ENCODE measurements at places on chromosomes 4 and X.

GRCh38 chrX:72245461-72246089, 6.7 kb upstream of the ERCC6L start:
- peak; percentile 6 for DNase-seq

- no peak for DNase-seq
Measured at GRCh38 chr4:187178587-187178986, 454.9 kb upstream of the FAT1 start.

- DNase-seq: no peak
Measured at GRCh38 chr4:86043755-86044592, 315.9 kb downstream of the MAPK10 start.

DNA sequence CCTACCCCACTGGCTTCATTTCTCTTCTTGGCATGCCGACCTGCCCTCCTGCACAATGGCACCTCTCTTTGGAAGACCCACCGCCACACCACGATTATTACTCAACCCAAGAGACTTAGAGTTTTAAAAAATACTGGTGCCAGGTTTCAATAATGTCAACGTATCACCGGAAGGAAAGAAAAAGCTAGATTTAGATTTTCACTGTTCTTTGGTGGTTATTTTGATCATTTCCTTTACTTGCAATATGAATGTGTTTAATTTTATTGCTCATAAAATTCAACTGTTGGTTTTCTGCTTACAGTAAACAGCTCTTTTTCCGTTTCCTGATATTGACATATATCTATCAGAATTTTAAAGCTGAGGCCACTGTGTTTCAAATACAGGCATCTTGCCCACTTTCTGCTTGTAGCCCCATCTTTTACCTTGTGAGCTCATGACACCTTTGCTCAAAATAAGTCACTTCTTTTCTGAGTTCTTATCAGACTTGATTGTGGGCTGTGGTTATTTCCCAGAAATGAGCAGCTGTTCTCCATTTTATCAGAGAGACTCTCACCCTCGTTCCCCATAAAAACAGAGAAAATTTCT, 439.1 kb downstream of the INPP4B start:
- DNase-seq: no peak

- peak; percentile 6 for DNase-seq
Measured at GRCh38 chrX:56248492-56248891, 16.3 kb downstream of the KLF8 start.

DNA sequence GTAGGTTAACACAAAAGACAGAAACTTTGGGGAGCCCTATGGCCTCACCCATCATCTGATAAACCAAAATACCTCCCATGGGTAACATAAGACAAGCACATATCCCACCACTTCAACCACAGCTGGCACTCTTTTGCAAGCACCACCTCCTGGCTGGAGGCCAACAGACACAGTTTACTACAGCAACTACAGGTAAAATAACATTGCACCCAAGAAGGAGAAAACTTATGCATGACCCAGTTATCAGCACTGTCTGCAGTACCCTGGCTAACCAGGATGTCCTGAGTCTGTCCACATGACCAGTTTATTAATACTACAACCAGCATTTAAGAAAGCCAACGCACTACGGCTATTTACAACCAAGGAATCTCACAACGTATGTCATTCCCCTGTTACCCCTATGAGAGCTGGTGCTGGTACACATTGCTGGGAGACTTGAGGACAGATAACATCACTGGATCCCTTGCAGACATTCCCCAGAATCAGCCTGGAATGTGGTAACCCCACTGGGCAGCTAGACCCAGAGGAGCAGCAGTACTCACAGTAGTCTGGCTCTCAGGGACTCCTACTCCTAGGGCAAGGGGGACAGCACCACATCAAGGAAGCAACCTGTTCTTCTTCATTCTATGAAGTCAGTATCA, 32.0 kb downstream of the ELF2 start:
- no peak for DNase-seq

- DNase-seq: no peak
Measured at GRCh38 chr4:77147079-77147782, 9.8 kb upstream of the CCNG2 start.

GRCh38 chr4:150090836-150091235, 12.6 kb downstream of the DCLK2 start:
- no peak for DNase-seq

GRCh38 chrX:11760958-11761357, 2.9 kb downstream of the MSL3 start:
- no peak for DNase-seq

DNA sequence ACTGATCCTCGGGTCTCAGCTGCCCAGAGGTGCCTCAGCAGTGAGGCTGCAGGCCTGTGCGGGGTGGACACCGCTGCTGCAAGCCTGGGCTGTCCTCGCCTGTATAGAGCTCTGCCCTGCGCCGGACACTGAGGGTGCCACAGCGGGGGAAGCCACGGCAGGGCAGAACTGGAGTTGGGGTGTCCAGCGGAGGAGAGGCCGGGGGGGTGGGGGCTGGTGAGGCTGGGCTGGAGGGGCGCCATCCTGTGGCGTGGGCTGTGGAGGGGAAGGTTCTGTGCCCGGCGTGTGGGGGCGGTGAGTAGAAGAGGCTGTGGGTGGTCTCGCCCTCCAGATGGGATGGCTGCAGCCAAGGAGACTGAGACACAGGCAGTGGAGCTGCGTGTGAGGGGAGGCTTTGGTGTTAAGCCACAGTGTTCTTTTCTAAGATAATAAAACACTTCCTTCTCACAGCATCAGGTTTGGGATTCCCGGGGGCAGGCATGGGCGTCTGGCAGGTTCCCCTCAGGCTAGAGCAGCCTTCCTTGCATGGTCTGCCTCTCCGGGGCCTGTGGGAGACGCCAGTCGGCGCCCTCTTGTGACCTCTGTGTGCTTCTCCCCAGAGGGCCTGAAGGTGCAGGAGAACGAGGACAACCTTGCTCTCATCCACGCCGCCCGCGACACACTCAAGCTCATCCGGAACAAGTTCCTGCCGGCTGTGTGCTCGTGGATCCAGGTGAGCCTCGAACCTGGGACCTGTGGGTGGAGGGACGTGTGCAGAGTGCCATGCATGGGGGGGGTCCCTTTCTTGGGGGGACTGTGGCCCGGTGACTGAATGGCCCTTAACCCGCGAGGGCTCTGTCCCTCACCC, 7.4 kb downstream of the UVSSA start:
- no peak for DNase-seq

DNA sequence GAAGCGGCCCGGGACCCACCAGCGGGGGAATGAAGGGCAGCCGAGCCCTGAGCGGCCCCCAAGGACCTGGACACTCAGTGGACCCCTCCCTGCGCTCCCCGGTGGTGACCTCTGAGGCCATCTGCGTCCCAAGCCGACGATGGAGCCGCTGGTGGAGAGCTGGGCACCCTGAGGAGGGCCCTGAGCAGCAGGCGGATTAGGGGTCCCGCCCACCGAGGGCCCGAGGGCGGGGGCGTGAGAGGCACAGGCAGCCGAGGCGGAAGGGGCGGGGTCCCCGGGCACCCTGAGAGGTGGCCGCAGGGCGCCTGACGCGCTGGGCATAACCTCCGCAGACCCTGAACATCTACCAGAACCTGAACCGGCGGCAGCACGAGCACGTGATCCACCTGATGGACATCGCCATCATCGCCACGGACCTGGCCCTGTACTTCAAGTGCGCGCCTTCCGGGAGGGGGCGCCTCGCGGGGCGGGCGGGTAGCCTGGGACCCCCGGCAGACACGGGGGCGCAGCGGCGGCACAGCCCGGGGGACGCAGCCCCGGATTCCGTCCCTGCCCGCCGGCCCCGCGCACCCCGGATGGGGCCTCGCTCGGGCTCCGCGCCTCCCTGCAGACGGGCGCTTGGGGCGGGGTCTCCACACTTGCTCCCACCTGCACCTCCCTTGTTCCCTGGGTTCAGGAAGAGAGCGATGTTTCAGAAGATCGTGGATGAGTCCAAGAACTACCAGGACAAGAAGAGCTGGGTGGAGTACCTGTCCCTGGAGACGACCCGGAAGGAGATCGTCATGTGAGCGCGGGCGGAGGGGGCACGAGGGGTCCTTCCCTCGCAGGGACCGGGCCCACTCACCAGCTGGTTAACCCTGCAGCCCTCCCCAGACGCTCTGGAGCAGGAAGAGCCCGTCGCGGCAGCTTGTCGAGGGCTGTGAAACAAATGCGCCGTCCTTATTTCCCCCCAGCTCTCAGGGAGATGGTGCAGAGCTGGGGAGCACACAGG, 10.3 kb downstream of the ATP5ME start:
- peak; percentile 57 for DNase-seq

- no peak for DNase-seq
Measured at GRCh38 chrX:153922932-153923857, 2.9 kb downstream of the ARHGAP4 start.

DNA sequence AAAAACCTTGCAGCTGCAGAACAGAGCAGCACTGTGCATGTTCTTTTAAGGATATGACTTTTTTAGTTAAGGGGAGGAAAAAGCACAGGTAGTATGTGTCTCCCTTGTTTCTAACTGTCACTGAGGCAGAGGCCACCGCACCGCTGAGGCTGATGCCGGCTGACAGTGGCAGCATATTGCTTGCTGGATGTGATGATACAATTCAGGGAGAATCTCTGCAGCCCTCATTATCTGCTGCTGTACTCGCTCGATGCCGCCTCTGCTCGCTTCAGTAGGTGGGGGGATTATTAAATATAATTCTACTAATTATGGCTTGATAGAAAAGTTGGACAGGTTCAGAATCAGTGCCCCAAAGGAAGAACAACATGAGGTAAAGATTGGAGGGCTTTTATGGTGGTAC, 378.8 kb upstream of the NOCT start:
- DNase-seq: no peak

GRCh38 chr4:20341134-20341738, 89.5 kb downstream of the SLIT2 start:
- DNase-seq: no peak

DNA sequence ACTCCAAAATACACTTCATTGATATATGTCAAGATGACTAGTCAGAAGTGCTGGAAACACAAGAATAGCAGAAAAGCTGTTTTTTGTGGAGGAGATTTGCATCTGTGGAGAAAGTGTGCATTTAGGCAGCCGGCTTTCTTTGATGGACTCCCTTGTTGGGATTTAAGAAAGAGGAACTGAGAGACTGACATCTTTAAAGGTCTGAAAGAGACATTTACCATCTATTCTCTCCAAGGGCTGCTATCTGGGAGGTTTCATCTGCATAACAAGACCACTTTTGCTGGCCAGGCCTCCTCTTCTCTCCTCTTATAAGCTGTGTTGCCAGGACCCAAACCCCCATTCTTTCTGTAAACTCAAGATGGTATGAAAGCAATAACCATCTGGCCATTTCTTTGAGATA, 1065.0 kb downstream of the NLGN4X start:
- DNase-seq: no peak

DNA sequence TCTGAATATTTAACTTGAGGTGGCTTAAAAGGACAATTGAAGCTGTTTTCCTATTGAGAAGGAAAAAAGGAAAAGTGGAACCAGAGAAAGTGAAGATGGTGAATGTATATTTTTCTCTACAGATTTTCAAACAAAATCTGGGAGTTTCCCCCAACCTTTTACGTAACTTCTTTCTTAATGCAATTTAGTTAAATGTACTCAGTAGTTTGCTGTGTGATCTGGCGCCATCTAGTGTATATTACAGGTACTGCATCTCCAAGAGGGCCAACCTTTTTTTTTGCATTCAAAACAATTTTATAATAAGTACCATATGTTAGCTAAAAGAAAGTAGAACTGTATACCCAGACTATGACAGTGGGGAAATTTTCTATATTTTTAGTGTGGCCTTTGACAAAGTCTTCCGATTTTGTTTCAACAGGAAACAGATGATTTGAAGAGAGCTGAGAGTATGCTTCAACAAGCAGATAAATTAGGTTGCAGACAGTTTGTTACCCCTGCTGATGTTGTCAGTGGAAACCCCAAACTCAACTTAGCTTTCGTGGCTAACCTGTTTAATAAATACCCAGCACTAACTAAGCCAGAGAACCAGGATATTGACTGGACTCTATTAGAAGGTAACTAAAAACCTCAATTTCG, 82.0 kb downstream of the PLS3 start:
- DNase-seq: no peak

- no peak for DNase-seq
Measured at GRCh38 chrX:95145848-95146490, 1472.0 kb downstream of the FAM133A start.

DNA sequence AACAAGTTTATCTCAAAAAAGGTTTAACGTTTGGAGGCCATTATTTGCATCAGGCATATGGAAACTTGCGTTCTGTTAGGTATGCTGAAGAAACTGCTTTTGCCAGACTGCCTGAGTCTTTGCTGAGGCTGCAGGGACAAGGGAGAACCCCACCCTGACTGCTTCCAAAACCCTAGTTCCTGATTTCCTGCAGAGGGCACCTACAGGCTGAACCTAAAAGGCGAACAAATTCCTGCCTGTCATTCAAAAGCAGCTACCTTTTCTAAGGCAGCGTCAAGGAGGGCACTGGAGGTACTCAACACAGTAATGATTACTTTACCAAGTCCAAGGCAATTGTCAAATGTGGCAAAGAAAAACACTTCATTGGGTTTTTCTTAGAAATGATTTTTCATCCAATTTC, 578 bp upstream of the CORIN start:
- no peak for DNase-seq

DNA sequence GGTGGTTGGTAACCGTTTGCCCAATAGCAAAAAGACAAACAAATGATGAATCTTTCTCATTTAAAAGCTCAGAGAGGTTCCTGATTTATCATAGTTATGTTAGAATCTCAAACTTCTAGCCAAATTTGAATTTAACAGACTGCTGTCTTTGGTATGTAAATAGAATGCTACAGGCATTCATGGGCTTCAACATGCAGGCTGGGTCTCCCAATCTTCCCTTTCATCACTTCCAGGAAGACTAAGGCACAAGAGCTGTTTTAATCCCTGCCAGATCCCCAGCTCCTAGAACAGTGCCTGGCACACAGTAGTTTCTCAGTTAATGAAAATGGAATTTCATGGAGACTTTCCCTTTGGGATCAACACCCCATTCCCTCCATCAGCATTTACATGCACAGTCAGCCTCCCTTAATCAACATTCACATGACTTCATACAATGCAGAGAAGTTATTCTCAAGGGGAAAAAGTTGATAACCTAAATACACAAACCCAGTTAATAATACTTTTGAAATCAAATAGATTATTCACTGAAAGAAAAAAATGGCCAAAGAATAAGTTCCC, 107.6 kb upstream of the C1QTNF7 start:
- DNase-seq: no peak

- no peak for DNase-seq
Measured at GRCh38 chr4:148101790-148102189, 340.4 kb downstream of the NR3C2 start.

GRCh38 chr4:81951891-81952455, 421.8 kb downstream of the HNRNPD start:
- DNase-seq: no peak

DNA sequence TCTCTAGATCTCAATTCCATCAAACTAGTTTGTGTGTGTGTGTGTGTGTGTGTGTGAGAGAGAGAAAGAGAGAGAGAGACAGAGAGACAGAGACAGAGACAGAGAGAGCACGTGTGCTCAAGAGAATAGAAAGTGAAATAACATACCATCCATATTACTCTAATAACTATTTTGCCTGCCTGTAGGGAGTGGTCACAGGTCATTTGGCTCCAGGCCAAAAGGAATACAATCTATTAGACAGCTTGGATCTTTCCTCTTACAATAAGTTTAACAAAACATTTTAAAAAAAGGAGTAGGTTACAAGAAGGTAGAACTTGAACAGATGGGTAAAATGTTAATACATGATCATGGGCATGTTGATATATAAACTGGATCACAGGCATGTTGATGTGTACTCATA, 76.2 kb downstream of the COL4A6 start:
- no peak for DNase-seq

- DNase-seq: no peak
Measured at GRCh38 chr4:602559-602942, 22.8 kb upstream of the PDE6B start.
